ENCODE measurements at places on chromosomes 3 and 15.

DNA sequence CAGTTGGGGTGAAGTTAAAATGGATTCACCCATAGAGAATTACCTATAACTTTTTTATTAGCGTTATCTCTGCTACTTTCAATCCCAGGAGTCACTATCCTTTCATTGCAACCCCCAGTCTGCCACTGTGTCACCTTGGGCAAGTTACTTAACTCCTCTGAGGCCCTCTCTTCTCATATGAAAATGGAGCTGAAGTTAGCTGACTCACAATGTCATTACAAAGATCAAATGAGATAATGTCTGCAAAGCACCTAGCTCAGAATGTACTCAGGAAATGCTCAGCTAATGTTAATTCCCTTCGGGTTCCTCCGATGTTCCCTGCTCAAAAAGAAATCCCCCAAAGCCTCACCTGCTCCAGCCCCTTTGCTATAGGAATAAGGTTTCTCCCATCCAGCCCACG is 50.0 kb downstream of the TRIM42 start:
- DNase-seq, result no peak

- no peak for DNase-seq
These were observed 110.7 kb downstream of the TJP1 start for GRCh38 chr15:29711531-29711930.

- DNase-seq, result no peak
These were observed 43.3 kb downstream of the TOPAZ1 start for GRCh38 chr3:44284949-44285348.

- no peak for DNase-seq
These were observed 100.8 kb downstream of the ADAMTS9 start for GRCh38 chr3:64586952-64587351.

DNA sequence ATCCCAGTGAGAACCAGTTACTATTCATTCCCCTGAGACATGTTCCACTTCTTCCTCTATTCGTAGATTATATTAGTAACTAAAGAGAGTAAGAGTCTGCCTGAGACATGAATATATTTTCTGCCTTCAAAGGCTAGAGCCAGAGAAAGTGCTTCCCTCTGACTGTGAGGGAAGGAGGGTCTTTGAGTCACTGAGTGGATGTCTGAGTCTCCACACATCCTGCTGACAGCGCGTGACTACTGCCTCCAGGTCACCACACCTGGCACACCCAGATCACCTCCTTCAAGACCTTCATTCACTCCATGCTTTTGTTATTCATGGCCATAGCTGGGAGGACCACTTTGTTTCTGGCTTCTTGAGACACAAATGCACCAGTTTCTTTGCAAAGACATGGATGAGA is 135.6 kb downstream of the SOX2 start:
- no peak for DNase-seq

GRCh38 chr3:62724503-62724902 is 150.7 kb downstream of the CADPS start:
- no peak for DNase-seq

- DNase-seq, result no peak
These were observed 76.9 kb downstream of the CACNA1D start for GRCh38 chr3:53571264-53571663.

DNA sequence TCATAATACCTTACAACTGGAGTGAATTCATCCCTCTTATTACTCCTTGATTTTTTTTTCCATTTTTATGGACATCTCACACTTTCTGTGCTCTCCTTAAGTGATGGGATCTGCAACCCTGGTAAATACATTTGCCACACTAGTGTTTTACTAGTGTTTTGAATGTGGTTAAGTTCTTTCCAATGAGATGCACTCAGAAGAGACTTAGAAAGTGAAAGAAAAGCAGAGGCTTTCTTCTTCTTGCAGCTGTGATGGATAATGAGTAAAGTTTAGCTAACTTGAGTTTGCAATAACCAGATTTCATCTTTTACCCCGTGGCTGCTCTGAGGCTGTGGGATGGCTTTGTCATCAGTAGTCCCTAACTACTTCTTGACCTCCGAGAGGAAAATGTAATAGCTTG is 1248.4 kb downstream of the NSUN3 start:
- DNase-seq, result no peak

- no peak for DNase-seq
These were observed 96.2 kb downstream of the CLSTN2 start for GRCh38 chr3:140031170-140031569.

- no peak for DNase-seq
These were observed 30.5 kb upstream of the PRSS50 start for GRCh38 chr3:46748170-46748569.

DNA sequence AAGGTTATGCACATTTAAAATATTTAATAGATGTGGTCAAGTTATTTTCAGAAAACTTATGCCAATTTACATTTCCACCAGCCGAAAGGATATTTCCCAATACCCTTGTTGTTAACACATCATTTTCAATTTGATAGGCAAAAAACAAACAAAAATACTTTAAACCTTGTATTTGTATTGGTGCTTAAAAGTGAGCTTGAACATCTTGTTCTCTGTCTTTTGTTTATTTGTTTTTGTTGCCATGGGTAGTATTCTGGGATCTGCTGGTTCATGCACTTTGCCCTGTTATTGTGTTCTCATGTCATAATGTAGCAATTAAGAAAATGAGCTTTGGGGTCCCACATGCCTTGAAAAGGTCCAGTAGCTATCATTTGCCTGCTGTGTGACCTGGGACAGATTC is 191.4 kb downstream of the LRTM1 start:
- DNase-seq, result no peak

DNA sequence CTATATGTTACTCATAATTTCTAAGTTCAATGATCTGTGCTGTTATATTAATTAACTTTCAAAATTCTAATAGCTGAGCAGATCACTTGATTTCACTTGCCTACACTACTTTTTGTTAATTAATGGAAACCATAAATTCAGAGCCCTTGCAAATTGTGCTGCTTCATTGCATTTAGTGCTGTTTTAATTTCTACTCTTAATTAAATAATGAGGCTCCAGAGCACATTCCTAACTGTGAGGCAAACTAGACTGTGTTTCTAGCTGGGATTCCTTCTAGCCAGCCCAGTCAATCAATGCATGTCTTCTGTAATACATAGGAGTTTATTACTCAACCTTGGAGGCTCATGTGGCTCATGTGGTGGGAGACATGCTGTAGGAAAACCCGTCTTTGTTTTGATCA is 301.1 kb upstream of the GOLIM4 start:
- DNase-seq, result no peak

DNA sequence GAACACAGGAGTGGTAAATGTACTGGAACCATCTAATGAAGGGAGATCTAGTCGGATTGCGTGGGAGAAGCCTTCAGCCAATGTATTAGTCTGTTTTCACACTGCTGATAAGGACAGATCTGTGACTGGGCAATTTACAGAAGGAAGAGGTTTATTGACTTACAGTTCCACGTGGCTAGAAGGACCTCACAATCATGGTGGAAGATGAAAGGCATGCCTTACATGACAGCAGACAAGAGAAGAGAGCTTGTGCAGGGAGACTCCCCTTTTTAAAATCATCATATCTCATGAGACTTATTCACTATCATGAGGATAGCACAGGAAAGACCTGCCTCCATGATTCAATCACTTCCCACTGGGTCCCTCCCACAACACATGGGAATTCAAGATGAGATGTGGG is 17.0 kb downstream of the HRG start:
- no peak for DNase-seq
